Retinal pigment epithelial cell (primary cell): ENCODE measurements at places on chromosomes 16 and 17.
A peak's percentile ranks its signal among the peaks of the same experiment; 100 is the strongest.

DNA sequence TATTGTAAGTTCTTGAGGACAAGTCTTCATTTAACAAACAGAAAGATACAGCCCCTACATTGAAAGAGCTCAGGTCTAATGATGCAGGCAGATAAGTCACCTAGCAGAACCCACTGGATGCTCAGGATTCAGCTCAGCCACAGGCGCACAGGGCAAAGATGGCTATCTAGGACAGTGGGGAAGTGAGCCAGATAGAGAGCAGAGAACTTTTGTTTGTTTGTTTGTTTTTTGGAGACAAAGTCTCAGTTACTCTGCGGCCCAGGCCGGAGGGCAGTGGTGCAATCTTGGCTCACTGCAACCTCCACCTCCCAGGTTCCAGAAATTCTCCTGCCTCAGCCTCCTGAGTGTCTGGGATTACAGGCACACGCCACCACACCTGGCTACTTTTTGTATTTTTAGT lies 20.4 kb downstream of the METTL2A start:
- no peak for DNase-seq

DNA sequence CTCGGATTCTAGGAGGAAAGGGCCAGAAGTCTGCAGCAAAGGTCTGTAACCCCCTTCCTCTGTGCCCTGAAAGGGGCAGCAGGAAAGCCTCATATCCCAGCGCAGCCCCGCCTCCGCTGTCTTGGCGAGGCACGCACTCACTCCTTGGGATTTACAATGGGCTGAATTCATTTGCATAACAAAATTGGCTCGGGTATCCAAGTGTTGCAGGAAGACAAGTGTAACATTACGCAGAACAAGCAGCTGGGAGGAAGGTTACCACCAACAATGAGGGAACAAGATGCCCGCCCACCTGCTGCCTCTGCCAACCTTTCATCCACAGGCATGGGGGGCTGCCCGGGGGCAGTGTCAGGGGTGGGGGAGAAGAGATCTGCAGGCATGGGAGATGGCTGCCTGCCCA lies 130.4 kb downstream of the MRM1 start:
- DNase-seq: no peak

- no peak for DNase-seq
Measured at GRCh38 chr16:23518435-23518891, 8.2 kb upstream of the GGA2 start.

GRCh38 chr17:82433560-82434215 lies 15.3 kb upstream of the OGFOD3 start:
- no peak for DNase-seq

DNA sequence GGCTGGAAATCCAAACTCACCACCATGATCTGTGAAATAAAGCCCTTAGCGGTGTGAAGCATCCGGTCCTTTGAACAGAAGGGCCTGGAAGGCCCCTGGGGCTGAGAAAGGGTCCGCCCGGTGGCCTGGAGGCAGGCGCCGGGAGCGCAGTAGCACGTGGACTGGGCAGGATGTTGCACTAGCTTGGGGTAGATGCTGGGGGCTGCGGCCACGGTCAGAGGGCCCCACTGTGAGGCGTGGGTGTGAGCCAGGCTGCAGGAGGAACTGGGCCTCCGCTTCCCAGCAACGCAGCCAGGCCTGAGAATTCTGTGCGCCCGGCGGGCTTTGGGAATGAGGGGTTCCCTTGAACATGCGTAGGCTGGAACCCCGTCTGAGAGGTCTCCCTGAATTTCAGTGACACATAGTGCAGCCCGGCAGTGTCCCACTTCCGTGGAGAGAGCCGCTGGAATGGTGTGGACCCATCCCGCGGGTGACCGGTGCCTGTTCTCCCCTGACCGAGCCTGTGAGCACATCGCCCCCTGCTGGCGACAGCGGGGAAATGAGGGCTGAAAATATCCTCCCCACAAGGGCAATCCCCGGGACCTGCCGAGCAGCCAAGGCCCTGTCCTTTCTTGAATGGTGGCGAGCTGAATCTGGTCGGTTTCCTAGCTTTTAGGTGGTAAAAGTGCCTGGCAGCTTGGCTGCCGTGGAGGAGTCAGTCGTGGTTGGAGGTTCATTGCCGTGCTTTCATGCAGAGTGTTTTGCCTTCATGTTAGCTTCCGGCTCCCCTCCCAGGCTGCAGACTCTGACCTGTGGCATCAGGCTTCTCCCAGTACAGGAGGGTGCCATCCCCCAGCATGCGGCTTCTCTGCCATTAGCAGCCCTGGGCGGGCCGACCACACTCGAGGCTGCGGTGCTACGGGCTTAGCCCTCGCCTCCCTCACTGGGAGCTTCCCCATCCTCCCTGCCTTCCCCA lies 43.8 kb downstream of the DNAJA2 start:
- DNase-seq: no peak

DNA sequence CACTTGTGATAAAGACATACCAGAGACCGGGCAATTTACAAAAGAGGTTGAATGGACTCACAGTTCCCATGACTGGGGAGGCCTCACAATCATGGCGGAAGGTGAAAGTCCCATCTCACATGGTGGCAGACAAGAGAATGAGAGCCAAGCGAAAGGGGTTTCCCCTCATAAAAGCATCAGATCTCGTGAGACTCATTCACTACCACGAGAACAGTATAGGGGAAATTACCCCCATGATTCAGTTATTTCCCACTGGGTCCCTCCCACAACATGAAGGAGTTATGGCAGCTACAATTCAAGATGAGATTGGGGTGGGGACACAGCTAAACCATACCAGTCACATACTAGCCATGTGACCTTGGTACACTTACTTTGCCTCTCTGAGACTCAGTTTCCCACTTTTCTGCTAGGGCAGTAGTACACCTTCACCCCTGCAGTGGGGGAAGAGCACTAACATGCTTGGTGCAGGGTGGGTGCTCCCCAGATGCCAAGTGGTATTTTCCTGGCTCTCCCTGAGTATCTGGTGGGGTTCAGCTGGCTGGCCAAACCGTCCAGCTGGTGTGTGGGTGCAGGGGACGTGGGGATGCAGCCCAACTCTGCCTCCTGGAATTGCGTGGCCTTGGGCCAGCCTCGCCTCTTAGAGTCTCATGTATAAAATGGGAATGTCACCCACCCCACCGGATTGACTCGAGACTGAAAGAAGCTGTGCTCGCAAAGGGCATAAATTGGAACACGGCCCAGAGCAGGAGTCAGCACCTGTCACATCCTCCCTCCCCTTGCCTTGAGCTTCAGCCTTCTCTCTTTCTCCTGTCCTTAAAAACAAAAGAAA lies 364.1 kb downstream of the CPPED1 start:
- DNase-seq: no peak

DNA sequence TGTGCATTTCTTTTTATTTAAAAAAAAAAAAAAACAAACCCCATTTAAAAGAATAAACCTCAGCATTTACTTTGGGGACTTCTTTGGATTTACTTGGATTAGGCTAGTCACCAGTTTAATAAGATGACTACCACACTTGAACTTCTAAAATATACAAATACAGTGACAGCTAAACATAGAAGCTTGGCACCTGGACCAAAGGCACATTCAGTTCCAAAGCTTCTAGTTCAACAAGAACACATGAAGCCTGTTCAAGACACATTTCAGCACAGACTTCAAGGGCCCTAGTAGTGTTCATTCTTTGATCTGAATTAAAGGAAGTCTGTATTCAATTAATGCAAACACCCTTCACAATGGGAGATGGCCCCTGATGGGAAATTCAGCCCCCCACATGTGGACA lies 11.6 kb upstream of the ROGDI start:
- DNase-seq: no peak

GRCh38 chr17:372157-373152 lies 19.8 kb upstream of the RPH3AL start:
- DNase-seq: no peak

- no peak for DNase-seq
Measured at GRCh38 chr17:77867976-77868713, 90.4 kb upstream of the TNRC6C start.

DNA sequence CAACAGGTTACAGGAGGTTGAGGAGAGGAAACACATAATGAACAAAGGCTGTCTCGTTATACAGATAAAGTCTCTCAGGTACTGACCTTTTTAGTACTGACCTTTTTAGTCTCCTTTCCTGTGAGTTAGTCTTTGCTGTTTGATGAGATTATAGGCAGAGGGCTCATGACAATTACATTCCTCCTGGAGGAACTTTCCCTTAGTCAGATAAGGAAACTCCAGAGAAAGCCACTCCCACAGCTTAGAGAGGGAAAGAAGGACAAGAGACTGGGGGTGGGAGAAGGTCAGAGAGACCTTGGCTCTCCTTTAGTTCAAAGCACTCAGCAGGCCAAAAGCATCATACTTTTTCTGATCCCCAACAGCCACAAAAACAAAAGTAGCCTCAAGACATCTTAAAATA lies 15.3 kb upstream of the PSMD7 start:
- DNase-seq: no peak

DNA sequence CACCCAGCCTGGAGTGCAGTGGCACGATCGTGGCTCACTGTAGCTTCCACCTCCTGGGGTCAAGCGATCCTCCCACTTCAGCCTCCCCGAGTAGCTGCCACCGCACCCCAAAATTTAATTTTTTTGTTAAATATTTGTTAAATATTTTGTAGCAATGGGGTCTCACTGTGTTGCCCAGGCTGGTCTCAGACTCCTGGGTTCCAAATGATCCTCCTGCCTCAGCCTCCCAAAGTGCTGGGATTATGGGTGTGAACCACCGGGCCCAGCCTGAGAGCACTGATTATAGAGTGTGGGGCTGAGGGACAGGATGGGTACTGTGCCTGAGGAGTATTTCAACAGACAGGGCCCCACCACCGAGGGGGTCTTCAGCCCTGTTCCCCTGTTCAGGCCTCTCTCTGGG lies 35.6 kb downstream of the TPSG1 start:
- no peak for DNase-seq

DNA sequence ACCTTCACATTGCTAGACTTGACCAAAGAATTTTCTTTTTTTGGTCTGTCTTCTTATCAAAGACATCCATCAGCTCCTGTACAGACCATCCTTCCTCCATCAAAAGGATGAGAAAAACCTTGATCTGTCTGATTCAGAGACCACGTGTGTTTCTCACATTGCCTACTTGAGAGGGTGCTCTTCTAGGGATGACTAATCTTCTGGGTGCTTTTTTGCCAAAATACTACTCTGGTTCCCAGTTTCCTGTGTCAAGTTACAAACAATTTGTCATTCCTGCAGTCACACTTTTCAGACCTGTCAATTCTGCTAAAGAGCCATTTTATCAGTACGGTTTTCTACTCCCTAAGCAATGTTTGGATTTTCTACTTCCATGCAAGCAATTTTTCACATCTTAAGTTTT lies 492.2 kb downstream of the CDH11 start:
- DNase-seq: no peak

DNA sequence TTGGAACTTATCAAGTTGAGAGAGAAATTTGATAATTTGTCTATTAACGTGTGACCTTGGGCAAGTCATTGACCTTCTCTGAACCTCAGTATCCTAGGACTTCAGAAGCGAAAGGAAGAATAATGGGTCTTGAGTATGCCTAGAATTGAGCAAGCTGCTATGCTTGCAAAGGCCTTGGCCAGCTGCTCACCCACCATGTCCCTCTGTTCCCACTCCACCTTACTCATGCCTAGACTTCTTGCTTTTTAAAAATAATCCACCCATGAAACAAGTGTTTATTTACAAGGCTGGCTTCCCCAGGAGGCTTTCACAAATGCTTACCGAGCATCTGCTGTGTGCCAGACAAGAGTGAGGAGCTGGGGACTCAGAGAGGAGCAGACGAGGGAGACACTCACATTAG lies 590.6 kb downstream of the MAF start:
- DNase-seq: no peak

DNA sequence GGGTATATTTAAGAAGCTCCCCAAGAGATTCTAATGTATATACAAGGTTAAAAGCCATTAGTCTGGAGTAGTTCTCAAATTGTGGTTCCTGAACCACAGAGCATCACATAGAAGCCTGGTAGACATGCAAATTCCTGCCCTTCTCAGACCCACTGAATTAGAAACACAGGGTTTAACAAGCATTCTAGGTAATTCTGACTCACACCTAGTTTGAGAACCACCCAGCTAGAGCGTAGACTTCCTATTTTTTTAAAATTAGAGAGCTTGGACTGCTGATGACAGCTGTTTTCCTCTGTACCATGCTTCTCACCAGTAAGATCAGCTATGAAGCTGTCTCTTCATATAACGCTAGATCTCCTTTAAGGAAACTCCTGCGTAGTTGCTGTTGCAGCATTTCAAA lies 50.6 kb downstream of the HS3ST3B1 start:
- DNase-seq: no peak

DNA sequence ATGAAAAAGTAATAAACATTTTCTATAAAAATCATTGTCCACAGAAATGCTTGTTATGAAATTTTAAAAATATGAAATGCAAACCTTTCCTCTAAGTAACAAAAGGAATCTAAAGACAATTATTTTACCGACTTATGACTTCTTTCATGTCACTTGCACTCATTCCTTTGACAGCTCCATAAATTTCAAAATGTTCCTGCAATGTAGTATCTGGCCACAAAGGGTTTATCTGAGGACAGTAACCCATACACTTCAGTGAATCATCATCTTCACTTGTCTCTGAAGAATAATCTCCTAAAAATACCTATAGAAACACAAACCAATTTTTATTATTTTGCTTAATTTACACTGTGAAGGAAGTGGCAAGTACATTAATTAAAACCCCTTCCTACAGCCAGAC lies 25.6 kb upstream of the ABCA10 start:
- no peak for DNase-seq

DNA sequence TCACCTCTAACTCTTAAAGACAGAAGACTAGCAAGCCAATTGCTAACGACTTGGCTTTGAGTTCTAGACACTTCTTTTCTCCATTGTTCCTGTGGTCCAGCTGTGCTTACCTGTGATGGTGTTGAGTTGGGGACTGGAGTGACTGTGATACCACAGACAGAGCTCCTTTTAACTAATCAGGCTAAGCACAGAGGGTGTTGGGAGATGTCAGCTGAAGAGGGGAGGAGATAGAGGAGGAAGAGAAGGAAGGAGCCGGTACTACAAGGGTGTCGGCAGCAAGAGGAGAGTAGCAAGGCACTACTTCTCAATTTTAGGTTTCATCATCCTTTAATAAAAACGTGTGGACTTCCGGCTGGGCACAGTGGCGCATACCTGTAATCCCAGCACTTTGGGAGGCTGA lies 5.1 kb upstream of the MYO1D start:
- no peak for DNase-seq

- peak; percentile 34 for DNase-seq
Measured at GRCh38 chr17:39740357-39741111, 2.8 kb downstream of the GRB7 start.

DNA sequence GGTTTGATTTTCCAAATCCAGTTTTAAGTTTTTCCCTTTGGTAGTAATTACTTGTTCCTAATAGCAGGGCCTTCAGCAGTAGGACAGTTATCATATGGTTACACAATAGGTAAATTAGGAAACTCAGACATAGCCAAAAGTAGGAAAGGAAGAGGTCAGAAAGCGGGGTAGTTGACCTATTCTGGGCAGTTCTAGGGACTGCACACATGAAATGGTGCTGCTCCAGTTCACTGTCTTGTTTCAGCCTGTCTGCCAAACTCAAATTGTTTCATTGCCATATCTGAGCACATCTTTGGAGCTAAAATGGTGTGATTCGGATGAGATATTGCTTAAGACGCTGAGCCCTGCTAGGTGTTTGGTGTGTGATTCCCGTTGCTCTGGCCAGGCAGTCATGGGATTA lies 56.7 kb downstream of the TANGO6 start:
- no peak for DNase-seq
